A673 (cell line): ENCODE measurements at places on chromosomes 2 and 18.

DNA sequence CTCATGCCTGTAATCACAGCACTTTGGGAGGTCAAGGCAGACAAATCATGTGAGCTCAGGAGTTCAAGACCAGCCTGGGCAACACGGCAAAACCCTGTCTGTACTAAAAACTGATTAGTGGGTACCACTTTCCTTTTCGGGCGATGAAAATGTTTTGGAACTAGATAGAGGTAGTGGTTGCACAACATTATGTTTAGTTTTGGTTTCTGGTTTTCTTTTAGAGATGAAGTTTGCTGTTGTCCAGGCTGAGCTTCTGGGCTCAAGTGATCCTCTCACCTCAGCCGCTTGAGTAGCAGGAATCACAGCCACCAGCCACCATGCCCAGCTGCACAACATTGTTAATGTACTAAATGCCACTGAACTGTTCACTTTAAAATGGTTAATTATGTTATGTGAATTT lies 27.6 kb downstream of the AAK1 start:
- DNase-seq, result no peak

DNA sequence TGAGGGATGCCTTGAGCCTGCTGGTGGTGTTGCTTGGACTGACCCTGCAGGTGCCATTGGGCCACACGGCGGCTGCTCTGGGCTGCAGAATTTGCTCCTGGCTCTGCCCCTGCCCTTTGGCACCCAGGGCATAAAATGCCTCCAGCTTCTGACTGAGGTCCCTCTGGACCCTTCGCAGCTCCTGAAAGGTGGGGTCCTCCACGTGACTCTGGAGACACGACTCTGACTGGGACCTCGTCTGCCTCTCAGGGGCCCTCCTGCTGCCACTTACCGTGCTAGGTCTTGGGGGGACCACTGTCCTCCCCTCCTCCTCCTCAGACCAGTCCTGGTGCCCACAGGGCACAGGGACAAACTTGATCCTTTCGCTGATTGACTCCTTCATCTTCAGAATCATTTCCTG lies 2.1 kb downstream of the PCARE start:
- DNase-seq, result no peak

- DNase-seq, result no peak
These were observed 56.6 kb downstream of the ACOXL start for GRCh38 chr2:110788976-110789375.

DNA sequence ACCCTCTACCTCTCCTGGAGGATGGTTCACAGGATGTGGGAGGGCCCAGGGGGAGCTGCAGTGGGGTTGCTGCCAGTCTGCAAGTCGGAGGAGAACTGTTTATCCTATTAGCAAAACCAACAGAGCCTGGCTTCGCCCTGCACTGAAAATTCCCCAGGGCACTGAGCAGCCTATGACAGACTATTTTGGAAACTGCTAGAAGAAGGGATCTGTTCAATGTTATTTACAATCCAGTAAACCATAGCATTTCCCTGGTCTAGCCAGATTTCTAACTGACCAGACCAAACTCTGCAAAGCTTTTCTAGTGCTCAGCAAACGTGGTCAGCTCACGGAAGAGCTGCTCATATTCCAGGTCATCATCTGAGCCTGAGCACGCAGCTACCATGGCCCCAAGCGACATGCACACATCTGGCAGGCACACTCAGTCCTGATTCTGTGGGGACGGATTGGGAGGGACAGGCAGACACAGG lies 64.8 kb upstream of the PID1 start:
- no peak for DNase-seq
